ENCODE measurements at places on chromosomes 1 and 21.

DNA sequence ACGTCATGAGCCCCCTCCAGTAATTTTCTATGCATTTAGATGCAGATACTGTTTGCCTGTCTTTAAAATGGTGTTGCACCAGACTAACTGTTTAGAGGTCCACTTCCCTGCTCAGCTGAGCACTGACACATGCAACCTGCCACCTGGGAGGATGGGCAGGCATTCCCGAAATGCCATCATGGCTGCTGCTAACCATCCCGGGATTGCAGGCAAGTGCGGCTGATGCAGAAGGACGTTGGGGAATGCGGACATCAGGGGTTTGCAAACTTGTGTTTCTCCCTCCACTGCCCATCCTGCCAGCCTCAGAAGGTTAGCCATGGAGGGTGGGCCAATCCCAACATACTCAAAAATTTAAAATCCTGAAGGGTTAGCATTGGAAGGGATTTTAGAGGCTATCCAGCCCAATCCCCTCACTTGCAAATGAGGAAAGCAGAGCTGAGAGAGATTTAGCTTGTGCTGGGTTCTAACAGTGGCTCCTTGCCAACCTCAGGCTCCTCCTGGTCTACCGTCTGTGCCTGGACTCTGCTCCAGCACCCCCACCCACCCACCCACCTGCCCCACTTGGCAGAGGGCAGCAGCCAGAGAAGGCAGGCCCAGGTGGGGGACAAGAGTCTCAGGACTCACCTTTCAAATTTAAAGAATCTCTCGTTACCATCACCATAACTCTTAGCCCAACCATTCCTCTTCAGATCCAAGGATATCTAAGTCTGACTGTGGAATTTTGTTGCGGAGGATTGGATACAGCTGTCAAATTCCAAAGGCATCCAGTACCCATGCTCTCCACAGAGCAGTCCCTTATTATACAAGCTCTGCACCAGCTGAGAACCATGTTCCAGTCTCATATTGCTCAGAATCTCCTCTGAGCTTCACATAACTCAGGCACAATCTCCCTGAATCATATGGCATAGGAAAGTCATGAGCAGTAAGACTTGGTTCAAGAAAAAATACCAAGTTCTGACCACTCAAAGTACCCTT lies 34.2 kb downstream of the HIVEP3 start:
- no peak for DNase-seq

- no peak for DNase-seq
Observed at GRCh38 chr1:98702976-98703375, 41.5 kb downstream of the SNX7 start.

DNA sequence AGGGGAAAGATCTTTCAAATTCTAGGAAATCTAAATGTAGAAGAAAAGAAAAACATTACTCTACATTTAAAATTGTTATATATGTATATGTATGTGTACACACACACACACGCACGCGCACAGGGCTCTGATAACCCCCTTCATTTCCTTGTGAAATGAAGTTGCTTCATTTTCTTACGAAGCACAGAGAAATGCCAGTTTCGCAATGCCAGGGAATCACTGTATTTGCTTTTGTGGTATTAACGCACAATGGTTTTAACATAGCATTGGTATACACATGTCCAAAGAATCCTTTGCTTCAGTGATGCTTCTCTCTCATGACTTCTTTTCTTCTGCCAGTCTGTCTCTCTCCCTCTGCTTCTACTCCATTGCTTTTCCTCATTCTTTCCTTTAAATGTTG lies 8.4 kb upstream of the DDAH1 start:
- DNase-seq: no peak

- DNase-seq: no peak
Observed at GRCh38 chr1:110164725-110165350, 14.5 kb downstream of the SLC6A17 start.

DNA sequence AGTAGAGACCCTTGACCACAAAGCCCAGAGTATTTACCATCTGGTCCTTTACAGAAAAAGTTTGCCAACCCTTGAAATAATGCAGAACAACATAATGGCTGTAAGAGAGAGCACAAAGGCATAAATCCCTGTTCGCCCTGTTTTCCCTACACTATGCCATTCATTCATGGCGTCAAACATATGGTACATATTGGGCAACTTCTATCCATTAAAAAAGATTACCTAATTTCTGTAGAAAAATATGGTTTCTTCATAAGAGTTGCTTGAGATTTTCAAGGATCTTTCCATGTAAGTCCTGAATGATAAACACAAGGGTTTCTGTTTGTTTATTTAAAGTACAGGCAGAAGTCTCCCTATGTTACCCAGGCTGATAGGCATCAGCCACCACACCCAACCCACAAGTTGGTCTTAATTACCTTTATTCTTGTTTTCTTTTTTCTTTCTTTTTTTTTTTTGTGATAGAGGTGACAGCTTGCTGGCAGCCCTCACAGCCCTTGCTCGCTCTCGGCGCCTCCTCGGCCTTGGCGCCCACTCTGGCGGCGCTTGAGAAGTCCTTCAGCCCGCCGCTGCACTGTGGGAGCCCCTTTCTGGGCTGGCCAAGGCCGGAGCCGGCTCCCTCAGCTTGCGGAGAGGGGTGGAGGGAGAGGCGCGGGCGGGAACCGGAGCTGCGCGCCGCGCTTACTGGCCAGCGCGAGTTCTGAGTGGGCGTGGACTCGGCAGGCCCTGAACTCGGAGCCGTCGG lies 68.3 kb upstream of the NR5A2 start:
- no peak for DNase-seq

- DNase-seq: no peak
Observed at GRCh38 chr1:33378976-33379375, 51.9 kb downstream of the PHC2 start.

- DNase-seq: no peak
Observed at GRCh38 chr1:39625462-39626273, 13.8 kb downstream of the HEYL start.

- DNase-seq: no peak
Observed at GRCh38 chr1:51294566-51295184, 35.7 kb downstream of the TTC39A start.

- DNase-seq: no peak
Observed at GRCh38 chr1:110089561-110090275, 19.2 kb upstream of the ALX3 start.

GRCh38 chr1:59317343-59317742 lies 20.4 kb downstream of the FGGY start:
- DNase-seq: no peak

- no peak for DNase-seq
Observed at GRCh38 chr21:15212206-15212605, 147.4 kb upstream of the NRIP1 start.

DNA sequence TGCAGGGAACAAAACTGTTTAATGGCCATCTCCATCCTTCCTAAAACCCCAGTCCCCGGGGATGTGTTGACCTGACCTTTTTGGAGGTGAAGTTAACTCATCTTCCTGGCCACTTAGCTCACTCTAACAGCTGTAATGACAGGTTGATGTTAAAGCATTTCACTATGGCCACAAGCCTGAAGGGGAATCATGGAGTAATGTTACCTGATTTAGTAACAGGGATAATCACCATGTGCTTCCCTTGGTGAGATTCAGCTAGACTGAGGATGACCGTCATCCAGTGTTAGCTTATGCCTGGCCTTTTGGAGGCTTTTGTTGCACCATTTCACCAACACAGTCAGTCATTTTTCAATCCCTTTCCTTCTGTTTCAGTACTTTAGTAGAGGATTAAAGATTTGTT lies 64.3 kb upstream of the RAVER2 start:
- DNase-seq: no peak

DNA sequence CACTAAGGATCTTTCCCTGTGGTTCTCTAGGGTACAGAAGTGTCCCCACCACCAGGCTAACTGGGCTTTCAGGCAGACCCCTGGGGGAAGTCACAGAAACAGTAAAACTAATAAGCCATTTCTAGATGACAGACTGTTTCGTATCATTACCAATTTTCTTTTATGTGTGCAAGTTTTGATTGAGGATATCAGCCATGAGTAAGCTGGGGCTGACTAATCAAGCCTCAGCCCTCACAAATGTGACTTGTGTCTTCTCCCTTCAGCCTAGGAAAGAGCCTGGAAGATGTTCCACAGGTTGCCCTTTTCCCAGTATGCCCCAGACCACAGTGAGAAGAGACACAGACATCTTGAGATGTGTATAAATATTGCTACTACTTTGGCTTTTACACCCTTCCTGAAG lies 10.5 kb downstream of the PTGFRN start:
- no peak for DNase-seq

GRCh38 chr1:63724375-63724899 lies 49.4 kb upstream of the ROR1 start:
- no peak for DNase-seq

- no peak for DNase-seq
Observed at GRCh38 chr1:12180315-12180714, 13.5 kb downstream of the TNFRSF1B start.

DNA sequence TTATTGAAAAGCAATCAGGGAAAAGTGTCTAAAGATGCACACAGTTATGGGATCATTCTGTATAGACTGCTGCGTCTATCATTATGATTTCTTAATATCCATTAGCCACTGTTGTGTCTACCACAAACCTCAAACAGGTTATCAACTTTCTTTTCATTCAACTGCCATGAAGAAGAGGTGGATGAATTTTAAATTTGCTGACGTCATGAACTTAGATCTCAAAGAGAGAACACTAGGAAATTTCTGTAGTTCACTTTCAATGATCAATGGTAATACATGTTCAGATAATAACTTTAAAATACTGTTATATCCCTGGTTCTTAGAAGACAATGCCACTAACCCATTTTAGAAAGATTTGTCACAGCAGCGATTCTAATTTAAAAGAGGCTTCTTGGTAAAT lies 6.7 kb downstream of the PLA2G4A start:
- no peak for DNase-seq

DNA sequence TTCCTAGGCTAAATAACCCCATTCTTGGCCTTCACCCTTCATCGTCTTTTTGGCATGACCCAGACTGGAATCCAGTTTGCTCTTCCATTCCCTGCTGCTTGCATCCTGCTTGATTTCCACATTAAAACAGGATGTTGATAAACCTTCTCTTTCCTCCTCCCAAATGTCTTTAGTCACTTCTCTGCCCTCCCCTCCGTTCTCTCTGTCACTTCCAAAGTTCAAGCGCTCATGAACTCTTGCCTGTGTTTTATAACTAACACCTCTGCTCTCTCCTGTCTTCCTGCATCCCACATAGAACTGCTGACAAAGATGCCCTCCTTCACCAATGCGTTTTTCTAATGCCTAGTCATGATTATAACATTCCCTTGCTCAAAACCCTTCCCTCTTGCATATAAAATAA lies 65.6 kb upstream of the SLC44A3 start:
- no peak for DNase-seq

DNA sequence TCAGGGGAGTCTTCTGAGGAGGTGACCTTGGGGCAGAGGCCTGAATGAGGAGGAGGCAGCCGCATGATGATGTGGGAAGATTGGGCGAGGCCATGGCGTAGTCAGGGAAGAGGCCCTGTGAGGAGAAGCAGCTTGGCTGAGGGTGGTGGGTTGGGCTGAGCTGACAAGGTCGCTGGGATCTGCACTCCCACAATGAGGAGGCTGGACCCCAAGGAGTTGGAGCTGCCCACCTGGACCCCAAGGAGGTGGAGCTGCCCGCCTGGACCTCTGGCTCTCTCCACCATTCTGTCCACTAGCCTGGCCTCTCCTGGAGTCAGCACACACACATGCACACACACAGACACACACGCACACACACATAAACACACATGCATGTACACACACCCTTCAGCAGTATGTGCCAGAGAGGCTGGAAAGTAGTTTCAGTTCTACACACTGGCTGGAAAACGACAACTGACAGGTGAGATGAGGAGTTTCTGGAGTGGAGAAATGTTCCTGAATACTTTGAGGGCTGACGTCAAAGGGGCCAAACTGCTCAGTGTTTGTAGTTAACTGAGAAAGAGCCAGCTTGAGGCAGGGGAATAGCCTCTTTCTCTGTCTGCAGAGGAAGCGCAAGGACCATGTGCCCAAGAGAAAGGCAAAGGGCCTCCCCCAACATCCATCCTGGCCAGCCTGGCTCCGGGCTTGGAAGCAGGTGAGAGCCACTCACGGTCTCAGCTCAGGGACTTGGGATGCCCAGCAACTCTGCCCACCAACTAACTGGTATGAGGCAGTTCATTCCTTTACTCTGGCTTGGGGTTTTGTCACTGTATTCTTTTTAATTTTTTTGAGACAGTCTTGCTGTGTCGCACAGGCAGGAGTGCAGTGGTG lies 7.1 kb downstream of the SMPDL3B start:
- no peak for DNase-seq

- no peak for DNase-seq
Observed at GRCh38 chr1:217040711-217041455, 317.7 kb upstream of the ESRRG start.

DNA sequence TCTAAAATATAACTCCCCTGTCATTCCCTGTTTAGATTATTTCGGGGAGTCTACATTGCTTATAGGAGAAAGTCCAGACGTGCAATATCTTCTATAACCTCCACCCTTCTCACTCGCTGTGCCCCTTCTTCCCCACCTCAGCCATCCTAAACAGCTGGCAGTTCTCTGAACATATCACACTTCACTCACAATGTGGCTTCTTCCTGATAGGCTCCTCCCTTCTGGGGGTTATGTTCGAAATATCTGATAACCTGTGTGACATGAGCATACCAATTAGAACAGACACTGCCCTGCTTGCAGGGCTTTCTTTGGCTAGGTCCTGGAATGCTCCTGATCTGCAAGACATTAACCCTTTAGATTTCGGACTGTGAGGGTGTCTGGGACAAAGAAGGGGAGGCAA lies 274.6 kb downstream of the NFIA start:
- DNase-seq: no peak

DNA sequence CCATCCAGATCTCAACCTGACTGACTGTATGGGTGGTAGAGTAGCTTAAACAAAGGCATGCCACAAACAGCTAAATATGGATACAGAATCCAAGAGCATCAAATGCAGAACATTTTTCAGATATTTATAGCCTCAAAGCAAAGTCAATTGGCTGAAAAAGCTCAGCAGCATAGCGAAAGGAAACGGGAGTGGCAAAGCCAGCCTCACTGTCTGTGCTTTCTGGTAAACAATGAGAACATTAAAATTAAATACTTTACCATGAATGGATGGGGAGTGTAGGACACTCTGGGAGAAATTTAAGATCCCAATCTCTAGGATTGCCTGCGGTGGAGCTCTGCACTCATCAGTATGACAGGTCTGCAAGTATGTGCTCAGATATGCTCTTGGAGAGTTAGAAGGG lies 4.4 kb downstream of the RASAL2 start:
- no peak for DNase-seq

- DNase-seq: peak; percentile 64
Observed at GRCh38 chr1:209354111-209354839, 229.2 kb upstream of the CAMK1G start.
